EH (cell line): ENCODE measurements at places on chromosomes 6 and 20.

GRCh38 chr6:21596145-21596948 is 2.8 kb downstream of the SOX4 start:
- DNase-seq = peak; percentile 57

- DNase-seq = peak; percentile 57
These were observed 234.9 kb downstream of the BCKDHB start for GRCh38 chr6:80341330-80341729.

GRCh38 chr6:166614589-166614988 is 12.5 kb downstream of the RPS6KA2 start:
- DNase-seq = no peak

DNA sequence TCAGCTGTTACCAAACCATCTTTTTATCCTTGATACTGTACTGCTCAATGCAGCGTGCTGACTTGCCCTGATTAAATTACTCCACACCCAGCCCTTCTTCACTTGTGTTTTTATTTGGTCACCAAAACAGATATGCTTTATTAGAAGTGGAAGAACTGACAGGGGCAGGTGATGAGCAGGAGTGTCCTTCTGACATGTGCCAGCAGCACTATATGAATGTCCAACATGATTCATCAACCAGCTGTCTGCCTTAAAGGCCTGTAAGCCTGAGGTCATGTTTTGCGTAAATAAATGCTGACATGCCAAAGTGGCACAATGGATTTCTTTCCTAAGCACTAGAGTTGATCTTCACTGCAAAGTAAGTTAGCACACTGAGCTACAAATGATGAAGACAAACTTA is 15.4 kb downstream of the POPDC3 start:
- peak; percentile 46 for DNase-seq

GRCh38 chr6:75285283-75285639 is 669 bp upstream of the TMEM30A start:
- DNase-seq = no peak

- DNase-seq = peak; percentile 28
These were observed 767 bp downstream of the PTK6 start for GRCh38 chr20:63536241-63536977.

DNA sequence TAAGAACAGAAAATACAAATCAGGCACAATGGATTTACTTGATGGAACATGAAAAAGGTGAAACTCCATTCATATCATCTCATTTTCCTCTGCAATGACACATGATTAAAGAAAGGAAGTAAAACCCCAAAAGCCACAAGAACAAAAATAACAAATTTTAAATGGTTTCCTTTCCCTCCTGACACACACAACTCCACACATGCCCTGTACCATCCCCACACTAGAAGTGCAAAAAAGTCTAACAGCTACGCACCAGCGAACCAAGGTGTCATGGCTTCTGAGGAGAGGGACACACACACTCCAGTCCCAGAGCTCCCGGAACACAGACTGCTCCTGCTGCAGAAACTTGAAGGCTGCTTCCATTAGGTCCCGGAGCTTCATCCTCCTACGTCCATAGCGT is 25.3 kb downstream of the MDN1 start:
- no peak for DNase-seq

GRCh38 chr20:48390981-48391380 is 436.8 kb downstream of the PREX1 start:
- no peak for DNase-seq

GRCh38 chr6:153767127-153767526 is 271.9 kb upstream of the OPRM1 start:
- DNase-seq = no peak

- DNase-seq = no peak
These were observed 20.3 kb downstream of the SOX4 start for GRCh38 chr6:21613809-21614208.

DNA sequence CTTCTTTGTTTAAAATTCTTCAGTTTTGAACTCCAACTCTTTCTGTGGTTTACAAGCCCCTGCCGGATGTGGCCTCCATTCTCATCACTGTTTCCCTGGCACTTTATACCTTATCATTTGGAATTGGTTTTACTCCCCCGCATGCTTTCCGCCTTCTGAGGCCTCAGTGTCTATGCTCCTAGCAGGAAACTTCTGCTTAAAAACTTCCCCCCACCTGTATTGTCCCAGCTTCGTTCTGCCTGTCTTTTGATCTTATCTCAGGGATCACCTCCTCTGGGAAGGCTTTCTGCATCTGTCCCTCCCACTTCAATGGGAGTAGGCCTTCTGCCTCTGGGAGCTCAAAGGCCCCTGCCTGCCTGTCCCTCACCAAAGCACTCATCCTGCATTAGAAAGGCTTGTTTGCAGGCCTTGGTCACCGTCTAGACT is 3.4 kb upstream of the ANGPT4 start:
- DNase-seq = no peak

DNA sequence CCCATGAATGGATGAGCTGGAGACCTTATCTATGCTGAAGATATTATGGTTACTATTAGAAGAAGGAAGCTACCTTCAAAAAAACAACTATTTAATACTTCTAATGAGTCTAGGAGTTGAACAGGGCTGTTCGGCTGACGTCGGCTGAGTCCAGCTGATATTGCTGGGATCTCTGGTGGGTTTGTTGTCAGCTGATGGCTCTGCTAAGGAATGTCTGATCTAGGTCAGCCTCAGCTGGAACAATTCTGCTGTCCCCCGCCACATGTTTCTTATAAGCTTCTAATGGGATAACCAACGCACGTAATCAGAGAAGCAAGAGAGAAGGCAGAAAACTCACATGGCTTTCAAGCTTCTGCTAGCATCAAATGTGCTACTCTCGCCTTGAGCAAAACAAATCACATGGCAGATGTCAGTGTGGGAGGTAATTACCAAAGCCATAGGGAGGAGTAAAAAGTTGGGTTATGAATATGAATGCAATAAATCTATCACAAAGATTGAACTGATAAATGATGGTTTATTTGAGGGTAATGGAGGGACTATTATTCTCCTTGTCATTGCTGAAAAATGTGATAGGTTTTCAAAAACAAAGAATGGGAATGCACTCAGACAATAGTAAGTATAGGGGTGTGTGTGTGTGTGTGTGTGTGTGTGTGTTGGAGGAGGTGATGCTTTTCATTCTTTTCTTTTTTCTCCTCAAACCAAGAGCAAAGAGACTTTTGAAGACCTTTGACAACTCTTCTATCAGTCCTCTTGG is 71.5 kb downstream of the BTBD3 start:
- DNase-seq = no peak

DNA sequence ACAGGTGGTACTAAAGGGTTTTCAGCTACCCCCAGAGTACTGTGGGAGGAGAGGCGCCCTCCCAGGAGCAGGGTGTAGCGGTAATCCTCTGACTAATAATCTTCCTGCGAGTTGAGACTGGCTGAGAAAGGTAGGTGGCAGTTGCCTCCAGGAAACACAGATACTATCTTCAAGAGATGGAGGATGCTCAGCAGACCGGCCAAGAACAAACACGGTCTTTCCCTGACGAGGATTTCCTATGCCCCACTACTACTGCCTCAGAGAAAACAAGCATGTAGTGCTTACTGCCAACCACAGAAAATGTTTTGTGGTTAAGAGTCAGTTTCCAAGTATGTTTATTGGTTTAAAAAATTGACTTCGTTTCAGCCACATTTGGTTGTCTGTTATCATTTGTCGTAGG is 26.8 kb downstream of the C6orf89 start:
- DNase-seq = peak; percentile 95

DNA sequence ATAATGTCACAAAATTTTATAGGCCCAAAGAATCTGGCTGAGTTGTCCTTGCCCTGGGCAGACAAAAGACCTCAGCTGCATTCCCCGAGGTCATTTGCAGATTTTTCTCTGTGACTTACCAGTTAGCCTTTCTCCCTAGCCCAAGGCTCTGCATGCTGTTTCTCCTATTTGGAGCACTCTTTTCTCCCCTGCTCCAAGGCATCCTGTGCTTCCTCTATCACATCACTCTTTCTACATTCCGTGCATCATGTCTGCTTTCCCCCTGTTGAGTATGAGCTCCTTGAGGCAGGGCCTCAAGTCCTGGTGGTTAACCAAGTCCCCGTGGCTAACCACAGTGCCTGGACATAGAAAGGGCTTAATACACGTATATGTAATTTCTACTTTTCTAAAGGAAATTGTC is 593 bp upstream of the GSTA3 start:
- DNase-seq = peak; percentile 66

DNA sequence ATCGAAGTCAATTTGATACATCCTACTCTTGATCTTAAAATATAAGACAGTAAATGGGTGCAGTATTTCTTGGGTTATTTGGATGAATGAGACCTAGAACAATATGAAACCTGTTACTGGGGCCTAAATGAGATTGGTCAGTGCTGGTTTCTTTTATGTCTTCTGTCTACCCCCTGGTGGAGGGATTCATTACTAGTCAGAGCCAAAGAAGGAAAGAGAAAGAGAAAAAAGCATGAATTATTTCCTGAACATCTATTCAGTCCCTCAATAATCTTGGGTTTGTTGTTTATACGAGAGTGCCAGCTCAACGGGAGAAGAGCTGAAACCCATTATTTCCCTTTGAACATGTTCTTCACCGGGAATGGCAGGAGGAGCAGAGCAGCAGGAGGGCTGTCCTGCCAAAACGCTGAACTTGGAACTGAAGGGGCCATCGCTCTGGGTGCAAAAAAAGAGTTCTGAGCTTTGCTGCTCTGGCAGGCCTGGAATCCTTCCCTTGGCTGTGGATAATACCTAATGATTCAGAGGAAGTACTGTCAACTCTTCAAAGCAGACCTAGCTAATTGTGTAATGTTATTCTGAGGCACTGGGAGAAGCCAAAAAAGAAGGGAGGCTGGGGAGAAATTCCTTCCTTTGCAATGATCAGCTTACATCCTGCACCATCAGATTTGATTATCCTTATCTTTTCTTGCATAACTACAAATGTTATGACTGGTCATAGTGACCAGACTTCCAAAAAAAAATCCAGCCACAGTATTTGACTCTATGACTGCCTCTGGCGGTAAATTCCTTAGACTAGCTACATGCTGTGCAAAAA is 72.0 kb downstream of the BLOC1S5 start:
- DNase-seq = peak; percentile 90

DNA sequence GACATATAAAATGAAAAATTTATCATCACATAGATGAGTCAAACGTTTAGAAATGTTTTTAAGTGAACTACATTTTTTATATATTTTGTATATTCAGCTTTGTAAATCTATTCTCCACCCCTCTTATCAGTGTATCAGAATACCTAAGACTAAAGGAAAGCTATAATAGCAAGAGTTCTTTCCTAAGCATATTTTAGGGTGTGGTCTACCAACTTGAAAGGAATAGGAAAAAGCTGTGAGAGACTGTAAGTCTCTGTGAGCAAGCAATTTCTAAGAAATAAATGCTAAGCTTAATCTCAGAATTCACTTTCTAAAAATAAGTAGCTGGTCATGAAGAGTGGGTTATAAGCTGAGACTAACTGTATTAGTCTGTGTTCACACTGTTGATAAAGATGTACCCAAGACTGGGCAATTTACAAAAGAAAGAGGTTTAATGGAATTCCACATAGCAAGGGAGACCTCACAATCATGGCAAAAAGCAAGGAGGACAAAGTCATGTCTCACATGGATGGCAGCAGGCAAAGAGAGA is 175.4 kb upstream of the PREP start:
- DNase-seq = no peak
